ENCODE measurements at places on chromosomes 11 and 22. TPM values are rescaled to one million over a fixed set of nuclear protein-coding genes. Genes with fewer than 3 reads are reported as not detected.

DNA sequence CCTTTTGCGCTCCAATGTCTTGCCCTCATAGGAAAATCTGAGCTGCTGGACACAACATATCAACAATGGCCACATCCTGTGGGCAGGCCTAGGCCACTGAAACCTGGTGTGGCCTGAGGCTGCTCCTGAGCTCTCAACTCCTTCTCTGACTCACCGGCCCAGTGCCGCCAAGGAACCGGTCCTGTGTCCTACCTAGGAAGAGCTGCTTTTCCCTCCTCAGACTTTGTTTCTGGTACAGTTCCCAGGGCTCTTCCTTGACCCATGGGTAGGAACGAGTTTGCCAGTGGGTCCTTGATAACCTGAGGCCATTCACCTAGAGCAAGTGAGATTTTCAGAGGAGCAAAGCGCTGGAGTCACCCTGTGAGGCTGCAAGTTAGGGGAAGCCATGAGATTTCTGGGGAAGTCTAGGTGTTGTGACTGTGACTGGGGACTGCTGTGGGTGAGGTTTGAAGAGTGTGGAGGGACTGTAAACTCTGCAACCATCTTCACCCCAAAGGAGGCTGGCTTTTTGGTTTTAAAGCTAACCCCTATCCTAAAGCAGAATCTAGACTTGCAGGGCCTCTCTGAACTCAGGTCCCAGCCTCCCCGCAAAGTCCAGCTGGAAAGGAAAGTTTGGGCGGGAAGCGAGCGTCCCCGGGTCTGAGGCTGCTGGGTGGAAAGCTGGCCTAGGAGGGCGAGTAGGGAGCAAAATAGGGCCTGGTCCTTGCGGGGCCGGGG is 12.0 kb upstream of the PAX6 start:
- no peak for DNase-seq

DNA sequence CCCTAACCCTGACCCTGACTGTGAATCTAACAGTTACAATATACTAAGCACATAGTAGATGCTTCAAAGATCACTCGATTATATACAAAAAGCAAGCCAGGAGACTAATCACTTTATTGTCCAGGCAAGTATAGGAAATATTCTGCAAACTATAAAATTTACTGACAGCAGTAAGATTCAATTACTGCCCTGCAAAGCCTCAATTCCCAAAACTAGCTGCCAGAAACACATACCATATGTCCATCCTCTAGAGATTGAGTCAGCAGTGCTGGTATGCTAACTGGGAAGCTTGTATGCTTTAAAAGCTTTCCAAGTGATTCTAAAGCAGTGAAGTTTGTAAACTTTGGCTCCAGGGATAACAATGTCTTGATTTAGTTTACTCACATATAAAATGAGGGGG is 26.1 kb downstream of the CSTF3 start:
- no peak for DNase-seq

DNA sequence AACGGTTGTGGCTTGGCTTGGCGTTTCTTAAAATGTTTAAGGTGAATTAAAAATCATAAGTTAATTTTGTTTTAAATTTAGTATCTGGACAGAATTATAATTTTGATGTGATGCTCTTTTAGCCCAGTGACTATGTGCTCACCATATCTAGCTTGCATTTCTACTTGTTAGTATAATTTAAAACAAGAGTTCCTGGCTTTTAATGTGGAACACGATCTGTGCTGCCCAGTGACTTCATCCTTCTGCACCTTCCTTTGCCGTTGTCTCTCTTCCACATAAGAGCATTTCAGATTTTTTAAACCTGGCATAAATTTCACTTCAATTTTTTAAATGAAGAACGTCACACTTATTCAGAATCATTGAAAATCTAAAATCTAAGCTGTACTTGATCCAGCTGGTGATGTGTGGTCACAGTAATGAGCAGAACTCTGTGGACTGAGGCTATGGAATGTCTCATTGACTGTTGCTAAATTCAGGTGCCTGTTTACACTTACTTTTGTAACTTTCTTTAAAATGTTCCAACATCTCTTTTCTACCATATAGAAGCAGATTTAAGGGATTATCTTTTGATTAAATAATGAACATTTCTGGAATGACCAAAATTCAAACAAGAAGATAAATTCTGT is 75.4 kb upstream of the ADSL start:
- no peak for DNase-seq

DNA sequence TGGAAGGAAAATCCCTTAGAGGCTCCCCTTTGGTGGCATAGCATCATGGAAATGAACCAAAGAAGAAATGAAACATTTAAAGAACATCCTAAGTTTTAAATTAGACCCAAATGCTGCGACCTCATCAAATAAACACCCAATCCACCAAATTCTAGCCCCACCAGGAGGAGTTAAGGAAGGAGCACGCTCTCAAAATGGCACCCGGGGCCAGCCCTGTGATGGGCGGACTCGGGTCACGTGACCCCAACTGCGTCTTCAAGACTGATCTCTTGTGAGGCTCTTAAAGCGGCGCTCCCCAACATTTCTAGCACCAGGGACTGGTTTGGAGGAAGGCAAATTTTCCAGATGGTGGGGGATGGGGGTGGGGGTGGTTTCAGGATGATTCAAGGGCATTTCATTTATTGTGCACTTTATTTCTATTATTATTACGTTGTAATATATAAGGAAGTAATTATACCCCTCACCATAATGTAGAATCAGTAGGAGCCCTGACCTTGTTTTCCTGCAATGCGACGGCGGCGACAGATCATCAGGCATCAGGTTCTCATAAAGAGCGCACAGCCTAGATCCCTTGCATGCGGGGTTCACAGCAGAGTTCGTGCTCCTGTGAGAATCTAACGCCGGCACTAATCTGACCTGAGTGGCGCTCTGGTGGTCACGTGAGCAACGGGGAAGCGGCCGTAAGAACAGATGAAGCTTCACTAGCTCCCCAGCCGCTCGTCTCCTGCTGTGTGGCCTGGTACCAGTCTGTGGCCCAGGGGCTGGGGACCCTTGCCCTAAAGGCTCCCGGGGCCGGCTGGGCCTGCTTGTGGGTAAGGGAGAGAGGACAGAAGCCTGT is 90.6 kb upstream of the SLC22A12 start:
- no peak for DNase-seq

GRCh38 chr22:21014726-21015465 is at the start of gene P2RX6:
TSS of gene P2RX6 (plus strand) at chr22:21015165. CDS start at chr22:21015175, 10 bp downstream.
- no peak for DNase-seq

GRCh38 chr22:44204739-44205515 is 24.2 kb downstream of the PARVG start:
- DNase-seq: no peak

GRCh38 chr22:49440931-49441330 is 386.7 kb downstream of the BRD1 start:
- DNase-seq: no peak

DNA sequence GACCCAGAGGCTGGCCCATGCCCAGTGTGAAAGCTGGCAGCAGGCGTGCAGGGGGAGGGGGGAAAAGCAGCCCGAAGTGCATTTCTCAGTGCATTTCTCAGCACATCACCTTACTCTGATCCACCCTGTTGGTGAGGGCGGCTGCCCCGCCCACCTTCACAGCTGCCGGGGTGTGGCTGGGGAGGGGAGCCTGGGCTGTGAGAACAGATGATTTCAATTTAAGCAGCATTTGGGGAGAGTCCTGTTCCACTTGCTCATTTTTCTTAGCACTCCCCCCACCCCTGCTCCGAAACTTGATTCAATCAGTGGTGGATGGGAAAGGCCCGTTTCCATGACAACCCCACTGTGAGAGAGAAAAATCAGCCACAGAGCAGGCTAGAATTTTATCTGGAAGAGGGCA is 84.8 kb downstream of the SNX19 start:
- DNase-seq: no peak

DNA sequence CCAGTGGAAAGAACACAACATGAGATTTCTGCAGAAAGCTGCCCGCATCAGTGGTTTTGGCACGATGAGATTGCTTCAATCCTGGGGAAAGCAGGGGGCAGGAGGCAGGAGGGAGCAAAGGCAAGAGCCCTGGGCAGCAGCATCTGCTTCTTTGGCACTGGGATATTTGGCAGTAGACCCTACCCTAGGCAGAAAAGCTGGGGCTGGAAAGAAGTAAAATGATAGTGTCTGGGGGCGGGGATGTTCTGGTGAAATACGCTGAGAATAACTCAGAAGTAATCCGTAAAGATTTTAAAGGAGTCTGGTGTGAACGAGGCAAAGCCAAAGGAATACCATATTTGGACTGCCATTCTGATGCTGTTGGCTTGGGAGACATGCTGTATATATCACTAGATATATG is 62.0 kb downstream of the FAM76B start:
- peak; percentile 76 for DNase-seq

DNA sequence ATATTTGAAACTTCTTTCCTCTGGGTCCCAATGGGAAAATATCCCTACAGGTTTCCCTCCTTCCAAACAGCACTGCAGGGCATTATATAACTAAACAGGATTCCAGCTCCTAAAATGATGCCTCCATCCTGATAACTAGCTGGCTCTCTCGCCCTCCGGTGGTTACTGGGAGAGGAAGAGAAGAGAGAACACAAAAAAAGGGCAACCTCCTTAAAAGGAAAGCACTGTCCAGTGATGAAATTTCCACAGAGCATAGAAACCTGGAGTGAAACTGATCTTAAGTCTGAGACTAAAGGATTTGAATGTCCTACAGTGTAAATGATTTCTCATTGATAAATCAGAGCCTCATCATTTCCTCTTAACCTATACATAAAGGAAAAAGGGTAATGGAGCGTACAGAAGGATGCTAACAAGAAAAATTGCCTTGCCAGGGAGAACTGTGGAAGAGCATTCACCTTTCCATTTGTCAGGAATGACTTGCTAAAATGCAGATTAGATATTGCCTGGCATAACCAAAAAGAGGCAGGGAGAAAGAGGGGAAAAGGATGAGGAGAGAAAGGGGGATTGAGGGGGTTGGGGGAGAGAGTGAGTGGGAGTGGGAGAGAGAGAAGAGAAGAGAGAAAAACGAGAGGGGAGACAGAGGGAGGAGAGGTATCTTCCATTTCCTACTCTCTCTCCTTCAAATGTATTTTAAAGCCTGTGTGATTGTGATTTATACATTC is 121.3 kb downstream of the APOL5 start:
- no peak for DNase-seq

Gene YAP1
- 69.8 TPM for total RNA-seq

Gene KRTAP5-11
- total RNA-seq: not detected

Gene ISX
- total RNA-seq: not detected

Gene MMP8
- total RNA-seq: not detected

Gene SMC1B
- 0.11 TPM for total RNA-seq

Gene OR52E5
- total RNA-seq: not detected

Gene ANO1
- 3.6 TPM for total RNA-seq

Gene KREMEN1
- total RNA-seq: 12.7 TPM

Gene APOBEC3B
- total RNA-seq: 2.1 TPM
